ENCODE measurements at places on chromosomes 16 and 17. TPM values are rescaled to one million over a fixed set of nuclear protein-coding genes. Genes with fewer than 3 reads are reported as not detected.
A peak's percentile ranks its signal among the peaks of the same experiment; 100 is the strongest.

DNA sequence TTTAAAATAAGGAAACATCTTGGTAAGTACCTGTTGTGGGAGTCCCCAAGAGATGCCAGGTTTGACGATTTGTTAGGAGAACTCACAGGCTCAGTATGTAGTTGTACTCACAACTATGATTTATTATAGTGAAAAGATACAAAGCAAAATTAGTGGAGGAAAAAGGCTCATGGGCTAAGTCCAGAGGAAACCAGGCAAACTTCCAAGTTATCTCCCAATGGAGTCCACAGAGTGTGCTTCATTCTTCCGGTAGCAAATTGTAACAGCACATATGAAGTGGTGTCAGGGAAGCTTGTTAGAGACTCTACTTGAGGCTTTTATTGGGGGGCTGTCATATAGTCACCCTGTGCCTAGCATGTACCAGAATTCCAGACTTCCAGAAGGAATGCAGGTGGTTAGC, 2.3 kb downstream of the DDX19A start:
- H3K36me3 ChIP-seq = peaks cover 28% of the 10 kb centered on the region
- H3K27me3 ChIP-seq = no peaks in the 10 kb centered on the region
- DNase-seq = no peak
- peaks cover 37% of the 10 kb centered on the region for H3K4me1 ChIP-seq
- H3K4me3 ChIP-seq = no peak overlapping the region

DNA sequence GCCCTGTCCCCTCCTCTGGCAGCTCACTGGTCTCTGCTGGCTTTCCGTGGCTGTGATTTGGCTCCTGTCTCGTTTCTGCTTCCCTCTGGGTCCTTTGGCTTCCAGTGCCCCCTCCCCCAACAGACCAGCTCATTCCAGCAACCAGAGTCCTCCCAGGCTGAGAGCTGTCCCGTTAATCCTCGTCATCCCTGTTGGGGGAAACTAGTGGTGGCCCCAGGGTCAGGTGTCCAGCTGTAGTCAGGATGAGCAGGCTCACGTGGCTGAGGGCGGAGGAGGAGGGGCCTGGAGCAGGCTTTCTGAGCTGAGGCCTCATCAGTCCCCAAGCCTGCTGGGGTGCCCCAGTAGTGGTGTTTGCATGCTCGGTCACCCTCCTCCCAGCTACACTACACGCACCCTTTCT, 10.7 kb upstream of the CBX4 start:
- H3K4me3 ChIP-seq = no peak overlapping the region
- no peaks in the 10 kb centered on the region for H3K36me3 ChIP-seq

GRCh38 chr17:48791128-48792032, 25.6 kb downstream of the TTLL6 start:
- no peak overlapping the region for H3K4me3 ChIP-seq
- no peak overlapping the region for H3K27ac ChIP-seq
- H3K36me3 ChIP-seq = no peaks in the 10 kb centered on the region
- peaks cover 11% of the 10 kb centered on the region for H3K4me1 ChIP-seq
- peaks cover 18% of the 10 kb centered on the region for H3K27me3 ChIP-seq

DNA sequence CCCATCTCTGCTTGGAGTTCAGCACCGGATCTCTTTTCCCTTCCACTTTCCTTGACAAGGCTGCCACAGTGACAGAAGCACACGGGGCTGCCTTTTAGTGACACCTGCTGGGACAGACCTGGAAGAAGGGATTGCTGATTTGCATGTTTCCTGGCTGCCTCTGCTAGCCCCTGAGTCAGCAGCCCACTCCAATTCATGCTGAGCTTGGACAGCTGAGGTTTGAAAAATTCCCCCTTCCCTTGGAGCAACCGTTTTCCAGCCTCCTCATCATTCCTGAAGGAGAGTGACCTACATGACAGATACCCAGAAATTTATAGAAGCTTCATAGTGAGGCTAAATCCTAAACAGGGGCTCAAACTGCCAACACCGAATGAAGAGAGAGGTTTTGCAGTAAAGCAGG, 18.8 kb upstream of the RBL2 start:
- H3K27me3 ChIP-seq = no peaks in the 10 kb centered on the region
- H3K36me3 ChIP-seq = no peaks in the 10 kb centered on the region
- H3K4me3 ChIP-seq = no peak overlapping the region
- peaks cover 4% of the 10 kb centered on the region for H3K4me1 ChIP-seq
- no peak overlapping the region for H3K27ac ChIP-seq
- no peak for DNase-seq

- no peak overlapping the region for H3K4me3 ChIP-seq
- peaks cover 7% of the 10 kb centered on the region for H3K36me3 ChIP-seq
- DNase-seq = no peak
- no peak overlapping the region for H3K27ac ChIP-seq
- peaks cover 20% of the 10 kb centered on the region for H3K4me1 ChIP-seq
Measured at GRCh38 chr17:74840989-74841666, 18.6 kb downstream of the GRIN2C start.

GRCh38 chr16:89600956-89601355, 12.5 kb upstream of the DPEP1 start:
- DNase-seq = no peak
- no peaks in the 10 kb centered on the region for H3K36me3 ChIP-seq
- H3K27ac ChIP-seq = no peak overlapping the region
- no peak overlapping the region for H3K4me3 ChIP-seq
- peaks cover 12% of the 10 kb centered on the region for H3K4me1 ChIP-seq

Gene PKMYT1
- 123 TPM for total RNA-seq

Gene KRTAP4-4
- not detected for total RNA-seq

- H3K4me3 ChIP-seq = no peak overlapping the region
- DNase-seq = no peak
- no peaks in the 10 kb centered on the region for H3K4me1 ChIP-seq
- no peak overlapping the region for H3K27ac ChIP-seq
- H3K27me3 ChIP-seq = peaks cover 9% of the 10 kb centered on the region
Measured at GRCh38 chr17:79340333-79341221, 266.0 kb downstream of the ENGASE start.

Gene CHAD
- total RNA-seq = not detected

GRCh38 chr16:3349175-3349574, 6.5 kb upstream of the OR2C1 start:
- peaks cover 3% of the 10 kb centered on the region for H3K4me1 ChIP-seq
- H3K36me3 ChIP-seq = no peaks in the 10 kb centered on the region
- DNase-seq = no peak
- no peaks in the 10 kb centered on the region for H3K27me3 ChIP-seq

DNA sequence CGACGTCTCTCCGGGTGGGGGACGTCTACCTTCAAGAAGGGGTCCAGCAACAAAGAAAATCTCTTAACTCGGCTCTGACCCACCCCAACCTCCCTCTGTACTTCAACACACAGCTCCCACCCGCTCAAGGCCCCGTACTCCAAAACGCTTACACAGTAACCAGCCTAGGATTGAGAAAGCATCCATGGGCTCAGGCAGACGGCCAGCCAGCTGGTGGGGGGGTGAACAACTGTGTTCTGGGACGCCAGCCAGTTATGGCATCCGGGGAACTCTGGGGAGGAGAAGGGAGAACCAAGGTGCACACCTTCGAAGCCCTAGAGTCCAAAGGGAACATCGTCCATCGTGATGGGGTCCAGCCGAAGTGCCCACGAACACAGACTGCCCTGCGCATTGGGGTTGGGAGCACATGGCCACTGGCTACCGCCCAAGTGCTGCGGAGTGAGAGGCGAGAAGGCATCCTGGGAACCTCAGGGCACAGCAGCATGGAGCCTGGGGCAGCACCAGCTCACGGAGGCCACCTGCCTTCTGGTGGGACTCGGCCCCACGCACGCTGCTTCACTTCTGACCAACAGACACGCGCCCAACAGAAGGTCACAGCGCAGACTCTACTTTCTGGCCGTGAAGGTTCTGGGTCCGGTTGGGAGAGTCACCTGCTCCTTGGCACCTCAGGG, 14.3 kb downstream of the SLC16A3 start:
- peaks cover 55% of the 10 kb centered on the region for H3K4me1 ChIP-seq
- H3K4me3 ChIP-seq = no peak overlapping the region
- peaks cover 47% of the 10 kb centered on the region for H3K36me3 ChIP-seq
- peak overlapping the region; percentile 34 for H3K27ac ChIP-seq
- H3K27me3 ChIP-seq = no peaks in the 10 kb centered on the region

Gene PLEKHG4
- total RNA-seq = 20.8 TPM

DNA sequence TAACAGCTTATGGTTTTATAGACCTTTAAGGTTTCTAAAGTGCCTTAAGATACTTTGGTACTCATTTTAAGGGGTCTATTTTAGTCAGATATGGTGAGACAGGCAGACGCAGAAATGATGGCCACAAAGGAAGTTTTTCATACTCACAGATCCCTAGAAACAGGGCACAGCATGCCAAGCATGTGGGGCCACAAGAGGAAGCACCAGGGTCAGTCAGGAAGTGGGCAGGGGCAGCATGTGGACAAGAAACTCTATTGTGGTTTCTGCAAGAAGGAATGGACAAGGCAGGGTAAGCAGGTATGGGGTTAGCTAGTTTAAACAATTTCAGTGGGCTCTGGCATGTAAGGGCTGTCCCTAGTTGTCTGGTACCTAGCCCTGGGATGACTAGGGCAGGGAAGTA, 8.5 kb downstream of the EFCAB3 start:
- peaks cover 12% of the 10 kb centered on the region for H3K27me3 ChIP-seq
- no peak for DNase-seq
- H3K4me3 ChIP-seq = no peak overlapping the region
- H3K4me1 ChIP-seq = no peaks in the 10 kb centered on the region
- no peak overlapping the region for H3K27ac ChIP-seq

Gene DRC3
- total RNA-seq = not detected

- H3K36me3 ChIP-seq = no peaks in the 10 kb centered on the region
- H3K4me1 ChIP-seq = no peaks in the 10 kb centered on the region
- DNase-seq = no peak
Measured at GRCh38 chr17:51653878-51654277, 393.5 kb downstream of the UTP18 start.

Gene ASIC2
- total RNA-seq = not detected

DNA sequence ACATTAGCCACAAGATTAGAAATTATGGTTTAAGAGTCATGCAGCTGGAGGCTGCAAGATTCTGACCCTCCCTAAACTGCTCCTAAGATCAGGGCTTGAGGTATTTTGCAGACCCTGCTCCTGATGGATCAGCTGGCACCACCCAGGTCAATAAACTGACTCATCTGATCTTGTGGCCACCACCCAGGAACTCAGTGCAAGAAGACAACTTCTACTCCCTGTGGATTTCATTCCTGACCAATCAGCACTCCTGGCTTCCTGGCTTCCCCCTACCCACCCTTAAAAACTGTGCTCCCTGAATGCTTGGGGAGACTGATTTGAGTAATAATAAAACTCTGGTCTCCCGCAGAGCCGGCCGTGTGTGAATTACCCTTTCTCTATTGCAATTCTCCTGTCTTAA, 25.0 kb upstream of the MILR1 start:
- no peak overlapping the region for H3K4me3 ChIP-seq
- no peaks in the 10 kb centered on the region for H3K4me1 ChIP-seq
- H3K27me3 ChIP-seq = no peaks in the 10 kb centered on the region
- H3K36me3 ChIP-seq = no peaks in the 10 kb centered on the region

GRCh38 chr16:74291577-74292208, 4.9 kb upstream of the PSMD7 start:
- H3K27ac ChIP-seq = no peak overlapping the region
- H3K4me1 ChIP-seq = peaks cover 10% of the 10 kb centered on the region
- peaks cover 19% of the 10 kb centered on the region for H3K36me3 ChIP-seq
- DNase-seq = no peak
- no peak overlapping the region for H3K4me3 ChIP-seq

Gene CNTNAP4
- not detected for total RNA-seq

GRCh38 chr16:17301593-17302135, 169.1 kb downstream of the XYLT1 start:
- no peak overlapping the region for H3K4me3 ChIP-seq
- DNase-seq = no peak
- peaks cover 40% of the 10 kb centered on the region for H3K4me1 ChIP-seq
- H3K27ac ChIP-seq = no peak overlapping the region

GRCh38 chr16:48124266-48124665, 31.5 kb downstream of the ABCC12 start:
- no peak overlapping the region for H3K27ac ChIP-seq
- H3K36me3 ChIP-seq = no peaks in the 10 kb centered on the region
- H3K4me3 ChIP-seq = no peak overlapping the region
- no peak for DNase-seq

Gene HBZ
- total RNA-seq = not detected

- no peak overlapping the region for H3K4me3 ChIP-seq
- H3K27ac ChIP-seq = no peak overlapping the region
- H3K36me3 ChIP-seq = no peaks in the 10 kb centered on the region
Measured at GRCh38 chr16:79261481-79261940, 339.0 kb downstream of the MAF start.

Gene KRTAP1-1
- total RNA-seq = not detected

DNA sequence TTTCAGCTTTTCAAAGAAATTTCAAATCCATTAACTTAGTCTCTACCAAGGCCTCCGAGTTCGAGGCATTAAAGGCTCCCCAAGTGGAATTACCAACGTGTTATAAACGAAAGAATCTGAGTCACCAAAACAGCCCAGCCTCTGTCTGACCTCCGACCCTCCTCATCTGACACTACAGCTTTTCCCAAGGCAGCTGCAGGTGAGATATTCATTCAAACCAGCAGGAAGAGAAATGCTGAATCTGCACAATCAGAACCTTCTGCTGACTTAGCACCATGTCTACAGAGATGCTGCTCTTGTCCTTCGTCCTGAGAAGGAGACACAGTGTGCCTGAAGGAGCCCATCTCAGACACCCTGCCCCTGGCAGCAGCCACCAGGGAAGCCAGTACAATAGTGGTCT, 30.5 kb downstream of the GRIN2A start:
- no peaks in the 10 kb centered on the region for H3K36me3 ChIP-seq
- H3K27me3 ChIP-seq = peaks cover 16% of the 10 kb centered on the region
- H3K4me3 ChIP-seq = no peak overlapping the region
- no peak for DNase-seq

Gene WNT3
- not detected for total RNA-seq

Gene NECAB2
- not detected for total RNA-seq

DNA sequence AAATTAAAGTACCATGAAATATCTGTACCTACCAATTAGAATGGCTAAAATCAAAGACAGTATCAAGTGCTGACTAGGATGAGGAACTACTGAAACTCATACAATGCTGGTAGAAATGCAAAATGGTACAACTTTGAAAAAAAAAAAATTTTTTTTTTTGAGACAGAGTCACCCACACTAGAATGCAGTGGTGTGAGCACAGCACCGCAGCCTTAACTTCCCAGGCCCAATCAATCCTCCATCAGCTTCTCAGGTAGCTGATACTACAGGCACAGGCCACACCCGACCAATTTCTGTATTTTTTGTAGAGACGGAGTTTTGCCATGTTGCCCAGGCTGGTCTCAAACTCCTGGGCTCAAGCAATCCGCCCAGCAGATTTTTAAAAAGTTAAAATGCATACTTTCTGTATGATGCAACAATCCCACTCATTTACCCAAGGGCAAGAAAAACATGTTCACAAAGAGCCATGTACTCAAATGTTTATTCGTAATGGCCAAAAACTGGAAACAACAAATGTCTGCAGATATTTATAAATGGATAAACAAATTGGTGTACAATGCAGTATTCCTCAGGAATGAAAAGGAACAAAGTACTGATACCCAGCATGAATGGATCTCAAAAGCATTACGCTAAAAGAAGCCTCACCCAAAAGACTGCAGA, 8.7 kb downstream of the SMURF2 start:
- H3K4me3 ChIP-seq = peak overlapping the region; percentile 45
- H3K4me1 ChIP-seq = peaks cover 48% of the 10 kb centered on the region
- no peak for DNase-seq
- peak overlapping the region; percentile 77 for H3K27ac ChIP-seq
- H3K27me3 ChIP-seq = no peaks in the 10 kb centered on the region
